NCI-H1105 (cell line): ENCODE measurements at places on chromosomes 12 and 14.

DNA sequence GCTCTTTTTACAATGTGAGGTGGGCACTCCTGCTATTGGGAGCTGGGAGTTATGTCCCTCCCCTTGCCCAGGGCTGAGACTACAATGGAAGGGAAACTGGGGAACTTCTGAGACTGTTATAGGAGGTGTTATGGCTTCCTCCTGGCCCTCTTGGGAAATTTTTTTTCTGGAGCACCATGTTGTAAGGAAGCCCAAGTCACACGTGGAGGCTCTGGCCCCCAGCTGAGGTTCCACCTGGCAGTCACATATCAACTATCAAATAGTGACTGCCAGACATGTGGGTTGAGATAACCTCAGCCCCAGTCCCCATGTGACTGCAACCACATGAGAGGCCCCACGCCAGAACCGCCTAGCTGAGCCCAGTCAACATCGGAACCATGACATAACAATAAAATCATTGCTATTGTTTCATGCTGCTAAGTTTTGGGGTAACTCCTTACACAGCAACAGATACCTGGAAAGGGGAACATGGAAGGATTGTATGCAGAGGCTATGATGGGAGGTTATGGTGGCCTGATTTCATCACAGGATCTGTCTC lies 99.4 kb upstream of the NCOR2 start:
- DNase-seq = no peak

- no peak for DNase-seq
Measured at GRCh38 chr14:63752449-63753169, 24.7 kb upstream of the SGPP1 start.

DNA sequence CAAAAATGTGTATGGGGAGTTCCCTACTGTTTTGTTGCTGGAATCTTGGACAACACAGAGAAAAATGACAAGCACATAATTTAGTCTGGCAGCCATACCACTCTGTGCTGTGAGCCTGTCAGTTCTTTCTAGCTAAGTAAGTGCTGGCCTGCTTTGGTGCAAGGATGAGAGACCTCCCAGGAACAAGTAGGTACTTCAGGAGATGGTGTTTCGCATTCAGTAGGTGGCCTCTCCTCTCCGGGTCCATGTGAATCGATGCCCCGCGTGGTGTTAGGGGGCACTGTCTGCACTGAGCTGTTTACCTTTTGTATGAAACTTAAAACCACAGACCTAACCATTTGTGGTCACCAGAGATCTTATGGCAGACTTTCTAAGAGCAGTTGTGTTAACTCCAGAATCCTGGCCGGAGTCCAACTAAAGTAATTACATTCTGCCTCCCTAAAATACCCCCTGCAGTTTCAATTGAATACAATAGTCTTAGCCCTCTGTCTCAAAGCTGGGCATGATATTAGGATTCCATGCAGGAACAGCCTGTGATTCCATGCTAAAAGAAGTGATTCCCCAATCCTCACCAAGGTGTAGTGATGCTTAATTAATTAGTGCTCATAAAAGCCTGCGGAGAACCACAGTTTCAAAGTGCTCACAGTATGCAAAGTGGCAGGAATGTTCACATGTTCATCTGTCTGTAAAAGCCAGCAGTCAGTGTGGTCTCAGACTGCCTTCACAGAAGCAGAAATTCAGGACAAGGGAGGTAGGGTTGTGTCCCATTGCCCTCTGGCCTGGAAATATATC lies 64.2 kb downstream of the LLPH start:
- DNase-seq = peak; percentile 33

- no peak for DNase-seq
Measured at GRCh38 chr14:72932893-72933292, 6.6 kb downstream of the DCAF4 start.
